ENCODE measurements at places on chromosomes 5 and 9. TPM values are rescaled to one million over a fixed set of nuclear protein-coding genes. Genes with fewer than 3 reads are reported as not detected.

Gene SLC27A6
- 0.96 TPM for total RNA-seq

Gene TBCA
- 96.9 TPM for total RNA-seq

Gene RGS7BP
- total RNA-seq: not detected

Gene FIBCD1
- not detected for total RNA-seq

Gene MARCHF11
- not detected for total RNA-seq

Data from tracheal epithelial cell (primary cell).